ENCODE measurements at places on chromosomes 3 and 15.

DNA sequence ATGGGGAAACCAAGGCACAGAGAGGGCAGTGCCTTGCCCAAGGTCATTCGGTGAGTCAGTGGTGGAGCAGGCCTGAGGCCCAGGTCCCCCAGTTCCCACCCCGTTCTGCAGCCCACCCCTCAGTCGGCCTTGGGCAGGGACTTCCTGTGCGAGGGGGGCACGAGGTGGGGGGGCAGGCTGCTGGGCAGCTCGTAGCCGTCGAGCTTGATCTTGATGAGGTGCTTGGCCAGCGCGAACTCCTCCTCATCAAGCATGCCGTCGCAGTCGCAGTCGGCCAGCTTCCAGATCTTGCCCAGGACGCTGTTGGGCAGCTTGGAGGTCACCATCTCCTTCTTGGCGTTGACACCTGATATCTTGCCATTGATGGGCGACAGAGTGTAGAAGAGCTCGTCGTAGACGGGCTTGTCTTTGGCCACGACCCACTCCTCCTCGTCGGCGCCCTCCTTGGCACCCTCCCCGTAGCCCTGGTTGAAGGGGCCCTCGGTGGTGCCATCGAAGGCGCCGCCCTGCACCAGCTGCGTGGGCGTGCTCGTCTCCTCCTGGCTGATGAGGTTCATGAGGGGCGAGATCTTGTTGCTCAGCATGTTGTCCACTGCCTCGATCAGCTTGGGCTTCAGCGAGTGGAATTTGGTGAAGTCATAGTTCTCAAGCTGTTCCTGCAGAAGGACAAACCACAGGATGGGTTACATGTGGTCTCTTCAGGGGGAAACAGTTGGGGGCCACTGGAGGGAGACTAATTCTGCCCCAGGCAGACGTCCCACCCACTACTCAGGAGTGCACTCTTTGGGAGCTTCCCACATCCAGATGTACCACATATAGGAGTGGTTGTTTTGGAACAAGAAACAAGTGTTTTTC lies 6.9 kb upstream of the SPTBN5 start:
- no peak for DNase-seq

GRCh38 chr15:85492406-85492805 lies 112.0 kb downstream of the AKAP13 start:
- DNase-seq, result no peak

DNA sequence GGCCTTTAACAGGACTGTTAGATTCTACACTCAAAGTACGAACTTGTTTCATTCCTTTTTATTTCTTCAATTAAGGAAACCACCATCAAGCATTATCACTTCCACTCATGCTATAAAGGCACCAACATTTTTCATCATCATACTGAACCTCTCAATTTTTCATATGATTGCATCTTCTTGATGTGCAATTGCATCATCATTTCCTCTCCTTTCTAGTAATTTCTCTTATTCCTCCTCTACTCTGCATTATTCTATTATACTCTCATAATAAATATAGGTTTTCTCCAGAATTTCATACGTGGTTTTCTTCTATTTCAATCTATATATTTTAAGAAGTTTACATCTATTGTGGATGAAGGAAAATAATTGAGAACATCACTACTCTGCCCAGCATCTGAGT lies 506.2 kb upstream of the ZNF385D start:
- DNase-seq, result no peak

DNA sequence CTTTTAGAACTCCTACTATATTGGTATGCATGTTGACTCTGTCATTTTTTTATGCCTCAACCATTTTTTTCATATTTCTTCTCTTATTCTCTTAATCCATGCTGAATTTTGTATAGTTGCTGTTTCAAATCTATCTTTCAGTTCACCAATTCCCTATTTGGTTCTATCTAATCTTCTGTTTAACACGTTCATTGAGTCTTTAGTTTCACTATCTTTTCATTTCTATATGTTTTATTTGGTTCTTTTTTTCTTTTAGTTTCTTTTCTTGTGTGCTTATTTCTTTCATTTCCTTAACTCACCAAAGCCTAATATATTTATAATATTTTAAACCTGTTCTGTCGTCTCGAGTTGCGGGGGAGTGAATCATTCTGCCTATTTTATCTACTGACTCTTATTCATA lies 8.0 kb downstream of the AQP9 start:
- no peak for DNase-seq

DNA sequence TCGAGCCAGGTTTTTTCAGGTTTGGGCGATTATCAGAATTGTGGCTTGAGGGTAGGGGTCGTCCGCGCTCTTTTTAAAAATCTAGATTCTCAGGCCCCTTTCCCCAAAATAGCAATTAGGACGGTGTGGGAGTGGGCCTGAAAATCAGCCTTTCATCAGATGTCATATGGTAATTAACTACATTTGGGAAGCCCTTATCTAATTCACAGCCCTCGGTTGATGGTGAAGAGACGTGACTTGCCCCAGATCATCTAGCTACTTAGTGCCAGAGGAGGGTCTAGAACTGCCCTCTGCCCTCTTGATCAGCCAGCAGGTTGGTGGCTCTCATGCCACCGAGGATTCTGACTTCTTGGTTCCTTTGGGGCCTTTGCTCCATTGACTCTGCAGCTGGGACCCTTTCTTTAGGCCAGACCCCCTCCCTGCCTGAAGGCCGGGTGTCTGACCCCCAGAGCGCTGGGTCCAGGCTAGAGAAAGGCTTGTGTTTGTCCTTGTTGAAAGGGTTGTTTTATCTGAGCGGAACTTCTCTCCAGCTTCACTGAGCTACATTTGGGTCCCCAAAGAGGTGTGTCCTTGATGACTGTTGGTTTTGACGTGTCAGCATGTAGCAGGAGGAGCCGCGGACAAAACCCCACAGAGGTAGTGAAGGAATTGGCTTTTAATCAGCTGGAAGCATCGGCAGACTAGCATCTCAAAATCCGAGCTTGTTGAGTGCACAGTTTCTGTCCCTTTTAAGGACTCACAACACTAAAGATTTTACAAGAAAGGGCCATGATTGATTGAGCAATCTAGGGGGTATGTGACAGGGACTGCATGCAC lies 857 bp downstream of the AEN start:
- peak; percentile 44 for DNase-seq

DNA sequence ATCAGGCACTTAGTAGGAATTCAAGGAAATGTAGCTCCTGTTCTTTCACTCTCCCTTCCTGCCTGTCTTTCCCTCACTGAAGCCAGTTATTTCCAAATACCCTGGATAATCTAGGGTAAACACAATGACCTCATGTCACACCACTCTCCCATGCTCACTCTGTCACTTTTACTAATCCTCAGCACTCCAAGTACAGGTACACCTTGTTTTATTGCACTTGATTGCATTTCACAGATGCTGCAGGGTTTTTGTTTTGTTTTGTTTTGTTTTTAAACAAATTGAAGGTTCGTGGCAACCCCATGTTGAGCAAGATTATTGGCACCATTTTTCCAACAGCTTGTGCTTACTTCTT lies 40.8 kb downstream of the PPM1L start:
- DNase-seq, result no peak

DNA sequence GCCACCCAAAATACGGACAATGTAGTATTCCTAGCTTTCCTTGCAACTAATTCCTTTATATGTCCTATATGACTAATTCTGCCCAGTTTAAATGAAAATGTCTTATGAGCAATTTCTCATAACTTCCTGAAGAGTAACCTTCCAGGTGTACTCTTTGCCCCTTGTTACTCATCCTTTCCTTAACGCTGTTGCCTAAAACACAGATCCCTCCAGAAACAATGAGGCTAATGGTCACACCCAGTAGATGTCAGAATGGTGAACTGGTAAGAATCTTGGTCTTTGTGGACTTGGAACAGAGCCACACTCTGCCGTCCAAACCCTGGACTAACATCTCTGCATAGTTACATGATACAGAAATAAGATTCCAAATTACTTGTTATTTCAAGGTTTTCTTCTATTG lies 497.9 kb downstream of the IGSF11 start:
- no peak for DNase-seq

GRCh38 chr15:68470049-68470742 lies 38.2 kb upstream of the ITGA11 start:
- no peak for DNase-seq

- DNase-seq, result no peak
These were observed 61.3 kb downstream of the CYP19A1 start for GRCh38 chr15:51277101-51277500.

- DNase-seq, result peak; percentile 81
These were observed 271.5 kb upstream of the DCBLD2 start for GRCh38 chr3:99172736-99173657.

- DNase-seq, result no peak
These were observed 756.3 kb downstream of the NTRK3 start for GRCh38 chr15:87500240-87500639.

DNA sequence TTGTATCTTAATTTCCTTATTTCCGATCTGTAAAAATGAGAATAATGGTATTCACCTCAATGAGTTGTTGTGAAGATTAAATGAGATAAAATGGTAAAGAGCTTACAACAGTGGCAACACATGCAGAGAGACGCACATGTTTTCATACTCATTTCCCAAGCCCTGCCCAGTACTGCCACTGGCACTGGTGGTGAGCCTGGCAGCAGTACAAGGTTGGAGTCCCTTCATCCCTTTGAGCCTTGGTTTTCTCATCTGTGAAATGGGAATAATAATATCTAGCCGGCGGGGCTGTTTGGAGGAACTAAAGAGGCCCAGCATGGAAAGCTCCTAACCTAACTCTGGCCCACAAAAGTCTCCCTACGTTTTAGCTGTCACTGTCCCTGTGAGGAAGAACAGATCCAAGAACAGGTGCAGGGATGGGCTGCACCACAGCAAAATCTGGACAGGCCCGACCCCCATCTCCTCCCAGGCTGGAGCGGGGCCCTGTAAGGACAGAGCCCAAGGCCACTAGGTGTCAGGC lies 866 bp upstream of the CD276 start:
- no peak for DNase-seq

- no peak for DNase-seq
These were observed 867.8 kb downstream of the SQOR start for GRCh38 chr15:46502667-46503066.

GRCh38 chr3:196073255-196073753 lies 8.6 kb downstream of the TFRC start:
- peak; percentile 89 for DNase-seq

- no peak for DNase-seq
These were observed 12.3 kb downstream of the NUDT16 start for GRCh38 chr3:131393868-131394267.

DNA sequence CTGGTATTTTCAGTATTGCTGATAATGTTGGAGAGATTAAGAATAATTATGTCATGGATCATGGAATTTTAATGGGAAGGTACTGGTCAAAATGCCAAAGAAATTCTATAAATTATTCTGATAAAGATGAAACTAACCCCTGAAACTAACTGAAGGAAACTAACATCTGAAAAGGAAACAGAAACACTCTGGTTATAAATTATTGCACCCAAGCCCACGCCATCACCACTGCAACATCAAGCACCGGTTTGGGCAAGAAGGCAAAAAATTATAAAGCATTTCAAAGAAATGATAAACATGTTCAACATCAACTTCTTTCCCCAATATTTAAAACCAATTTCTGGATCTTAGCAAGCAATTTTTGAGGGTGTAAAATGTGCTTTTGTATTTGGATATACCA lies 372.5 kb downstream of the TBC1D5 start:
- DNase-seq, result no peak

- no peak for DNase-seq
These were observed 102.1 kb upstream of the ETV5 start for GRCh38 chr3:186210852-186211500.

DNA sequence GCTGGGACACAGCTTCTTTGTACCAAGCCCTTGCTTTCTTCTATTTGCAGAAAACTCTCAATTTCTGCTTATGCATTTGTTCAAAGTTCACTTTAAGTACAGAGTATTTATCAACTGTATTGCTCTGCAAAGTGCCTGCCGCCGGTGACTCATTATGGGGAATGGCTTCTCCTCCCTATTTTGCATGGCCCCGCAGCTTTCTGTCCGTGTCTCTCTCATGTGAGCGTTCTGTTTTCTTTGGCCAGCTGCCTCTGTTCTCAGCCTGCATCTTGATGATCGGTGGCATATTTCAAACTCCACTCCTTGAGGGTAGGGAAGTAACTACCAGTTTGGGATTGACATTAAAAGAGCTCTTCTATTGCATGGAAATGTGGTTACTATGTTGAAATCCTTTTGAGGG lies 28.6 kb upstream of the ST8SIA2 start:
- DNase-seq, result no peak

GRCh38 chr15:40600956-40601355 lies 6.9 kb downstream of the KNL1 start:
- DNase-seq, result no peak

GRCh38 chr15:60531801-60532200 lies 52.9 kb upstream of the ICE2 start:
- DNase-seq, result no peak

DNA sequence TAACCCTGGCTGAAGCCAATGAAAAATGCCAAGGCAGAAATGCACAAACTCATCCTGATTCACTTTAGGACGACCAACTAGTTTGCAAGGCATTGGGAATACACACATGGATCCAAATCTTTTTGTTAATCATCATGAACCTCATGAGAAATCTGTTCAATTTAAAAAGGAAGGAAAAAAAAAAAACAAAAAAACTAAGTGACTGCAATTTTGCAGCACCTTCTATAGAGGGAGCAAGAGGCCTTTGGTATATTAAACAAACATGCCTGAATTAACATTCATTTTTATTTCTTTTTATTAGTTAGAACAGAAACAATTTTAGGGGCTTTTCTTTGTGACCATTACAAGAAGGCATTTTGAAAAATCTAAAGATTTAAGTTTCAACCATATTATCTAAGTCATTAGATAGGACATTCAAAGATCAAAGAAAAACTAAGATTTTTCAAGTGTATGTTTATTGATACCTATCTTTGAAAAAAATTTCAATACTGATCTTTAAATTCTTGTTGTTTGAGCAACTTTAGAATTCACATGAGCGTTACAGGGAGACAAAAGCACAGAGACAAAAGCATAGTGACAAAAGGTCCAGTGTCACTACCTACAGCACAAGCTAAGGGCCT lies 182.4 kb downstream of the CBLB start:
- DNase-seq, result peak; percentile 51

DNA sequence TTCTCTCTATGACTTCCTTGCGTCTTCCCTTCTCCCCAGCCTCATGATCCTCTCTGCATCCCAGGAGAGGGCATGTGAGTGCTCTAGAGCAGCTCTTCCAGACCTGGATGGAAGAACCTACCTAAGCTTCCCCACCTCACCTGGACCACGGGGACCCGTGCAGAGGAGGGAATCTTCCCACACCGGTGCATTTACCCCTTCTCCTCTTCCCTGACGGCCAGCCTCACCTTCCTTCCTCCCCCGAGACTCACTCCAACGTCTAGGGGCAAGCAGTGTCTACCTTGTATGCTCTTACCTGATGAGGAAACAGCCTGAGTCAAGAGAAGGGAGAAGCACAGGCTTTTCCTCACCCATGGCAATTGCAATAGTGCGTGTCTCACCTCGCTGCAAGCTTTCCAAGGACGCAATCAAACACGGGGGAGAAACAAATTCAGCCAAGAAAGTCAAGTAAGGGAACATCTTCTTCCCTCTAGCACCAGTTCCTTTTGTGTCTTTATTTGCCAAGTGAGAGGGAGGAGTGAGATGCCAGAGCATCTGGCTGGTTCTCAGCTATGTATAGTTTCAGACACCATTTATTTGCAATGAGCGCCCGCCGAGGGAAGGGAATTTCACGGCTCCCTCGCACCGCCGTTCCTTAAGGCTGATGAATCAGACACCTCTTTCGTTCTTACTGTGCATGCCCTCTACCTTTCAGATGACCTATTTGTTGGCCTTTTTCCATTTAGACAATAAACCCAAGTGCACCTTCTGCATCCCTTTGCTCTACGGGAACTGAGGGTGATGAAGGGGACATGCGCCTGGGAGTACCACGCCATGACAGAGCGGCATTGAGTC lies 1.8 kb upstream of the CCR9 start:
- no peak for DNase-seq
